ENCODE measurements at places on chromosomes 6 and 20.

DNA sequence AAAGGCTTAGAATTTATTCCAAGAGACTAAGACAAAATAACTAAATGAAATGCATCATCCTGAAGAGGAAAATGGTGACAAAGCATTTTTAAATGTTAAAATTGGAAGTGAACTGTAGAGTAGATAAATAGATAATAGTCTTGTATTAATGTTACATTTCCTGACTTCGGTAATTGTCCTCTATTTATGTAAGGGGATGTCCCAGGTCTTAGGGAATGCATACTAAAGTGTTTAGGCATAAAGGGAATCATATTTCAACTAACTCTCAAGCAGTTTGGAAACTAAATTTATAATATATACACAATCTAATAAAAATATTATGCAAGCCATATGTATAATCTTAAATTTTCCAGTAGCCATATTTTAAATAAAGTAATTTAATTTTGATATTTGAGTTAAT is 159.3 kb downstream of the WDR27 start:
- no peak for DNase-seq

- no peak for DNase-seq
Measured at GRCh38 chr6:155630085-155630484, 174.4 kb upstream of the NOX3 start.

- DNase-seq: no peak
Measured at GRCh38 chr6:56314683-56315523, 67.5 kb upstream of the COL21A1 start.

- no peak for DNase-seq
Measured at GRCh38 chr6:89013438-89013837, 50.0 kb upstream of the RNGTT start.

- no peak for DNase-seq
Measured at GRCh38 chr6:100382031-100382430, 82.7 kb downstream of the SIM1 start.

GRCh38 chr6:26175033-26175427 is 87.8 kb downstream of the HFE start:
- DNase-seq: no peak

GRCh38 chr20:63635431-63636141 is 8.7 kb upstream of the GMEB2 start:
- DNase-seq: peak; percentile 81

DNA sequence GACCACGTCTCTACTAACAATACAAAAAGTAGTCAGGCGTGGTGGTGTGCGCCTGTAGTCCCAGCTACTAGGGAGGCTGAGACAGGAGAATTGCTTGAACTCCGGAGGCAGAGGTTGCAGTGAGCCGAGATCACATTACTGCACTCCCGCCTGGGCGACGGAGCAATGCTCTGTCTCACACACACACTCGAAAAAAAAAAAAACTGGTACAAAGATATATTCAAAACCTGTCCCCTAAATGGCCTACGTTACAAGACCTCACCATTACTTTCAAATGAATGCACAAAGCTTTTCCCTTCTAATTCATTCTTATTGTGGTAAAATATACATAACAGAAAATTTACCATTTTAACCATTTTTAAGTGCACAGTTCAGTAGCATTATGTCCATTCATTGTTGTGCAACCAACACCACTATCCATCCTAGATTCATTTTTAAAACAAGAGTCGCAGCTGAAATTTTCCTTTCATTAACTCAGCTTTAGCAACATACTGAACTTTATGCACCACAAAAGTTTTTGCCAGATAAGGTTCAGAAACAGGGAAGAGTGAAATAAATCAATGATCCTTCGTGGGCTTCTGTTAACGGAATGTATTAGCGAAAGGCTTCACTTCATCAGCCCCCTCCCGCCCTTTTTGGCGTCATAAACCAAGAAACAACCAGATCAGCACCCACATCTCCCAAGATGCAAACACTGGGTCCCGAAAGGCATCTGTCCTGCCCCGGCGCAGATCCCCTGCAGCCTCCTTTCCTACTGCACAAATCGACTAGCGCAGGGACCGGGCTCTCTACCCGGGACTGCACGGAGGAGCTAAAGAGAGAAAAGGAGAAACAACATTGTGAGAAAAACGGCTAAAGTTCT is 825 bp upstream of the FAM135A start:
- DNase-seq: no peak

DNA sequence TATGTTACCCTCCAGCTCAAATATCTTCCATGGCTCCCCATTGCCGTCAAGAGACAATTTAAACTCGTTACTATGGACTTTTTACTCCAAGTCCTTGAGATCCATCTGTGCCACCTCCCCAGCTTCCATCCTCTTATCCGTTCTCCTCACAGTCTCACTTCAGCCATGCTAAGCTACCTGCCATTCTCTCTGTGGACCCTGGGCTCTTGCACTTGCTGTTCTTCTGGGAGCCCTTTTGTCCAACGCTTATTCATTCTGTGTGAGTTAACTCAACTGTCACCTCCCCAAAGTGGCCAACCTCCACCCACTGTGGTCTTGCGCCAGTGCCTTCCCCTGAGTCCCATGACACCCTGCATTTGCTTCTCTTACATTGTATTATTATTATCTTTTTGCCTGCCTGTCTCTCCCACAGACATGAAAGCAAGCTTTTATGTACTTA is 132.4 kb downstream of the BCAS1 start:
- no peak for DNase-seq

DNA sequence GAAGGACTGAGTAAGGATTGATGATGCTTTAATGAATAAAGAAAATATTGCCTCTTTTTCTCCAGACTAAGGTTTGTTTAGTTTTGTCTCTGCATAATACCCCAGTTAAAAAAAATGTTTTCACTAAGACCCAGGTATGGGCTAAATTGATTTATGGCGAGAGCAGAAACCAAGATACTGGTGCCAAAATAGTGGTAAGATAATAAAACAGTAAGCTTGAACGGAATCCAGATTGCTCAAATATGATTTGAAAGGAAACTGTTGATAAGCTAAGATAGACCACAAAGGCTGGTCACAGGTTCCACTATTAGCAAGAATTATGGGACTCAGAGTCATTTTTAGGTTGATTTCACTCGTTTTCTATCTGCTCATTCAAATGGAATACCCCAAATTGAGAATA is 831.2 kb downstream of the EPHA7 start:
- DNase-seq: no peak

DNA sequence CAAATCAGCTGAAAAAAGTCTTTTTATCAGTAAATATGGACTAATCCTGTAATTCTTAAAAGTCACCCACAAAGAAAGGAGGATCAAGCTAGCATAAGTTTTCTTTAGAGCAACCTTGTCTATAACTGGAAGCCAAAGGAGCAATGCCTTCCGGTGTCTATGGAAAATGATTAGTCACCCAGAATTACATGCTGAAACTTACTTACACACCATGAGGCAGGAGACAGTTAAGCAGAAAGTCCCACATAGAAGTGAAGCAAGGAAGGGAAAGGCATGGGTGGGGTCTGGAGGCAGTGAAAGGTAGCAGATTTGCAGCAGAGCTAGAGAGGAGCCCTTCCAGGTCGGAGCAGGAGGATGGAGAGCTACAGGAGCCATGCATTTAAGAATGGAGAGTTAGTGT is 153.7 kb upstream of the RIPOR2 start:
- DNase-seq: no peak

GRCh38 chr6:37690964-37691735 is 6.5 kb downstream of the MDGA1 start:
- DNase-seq: no peak

- no peak for DNase-seq
Measured at GRCh38 chr20:62935204-62935967, 2.6 kb upstream of the GID8 start.

- no peak for DNase-seq
Measured at GRCh38 chr20:35436177-35436573, 1.9 kb downstream of the GDF5 start.

GRCh38 chr6:137706083-137706750 is 160.8 kb upstream of the TNFAIP3 start:
- DNase-seq: no peak

DNA sequence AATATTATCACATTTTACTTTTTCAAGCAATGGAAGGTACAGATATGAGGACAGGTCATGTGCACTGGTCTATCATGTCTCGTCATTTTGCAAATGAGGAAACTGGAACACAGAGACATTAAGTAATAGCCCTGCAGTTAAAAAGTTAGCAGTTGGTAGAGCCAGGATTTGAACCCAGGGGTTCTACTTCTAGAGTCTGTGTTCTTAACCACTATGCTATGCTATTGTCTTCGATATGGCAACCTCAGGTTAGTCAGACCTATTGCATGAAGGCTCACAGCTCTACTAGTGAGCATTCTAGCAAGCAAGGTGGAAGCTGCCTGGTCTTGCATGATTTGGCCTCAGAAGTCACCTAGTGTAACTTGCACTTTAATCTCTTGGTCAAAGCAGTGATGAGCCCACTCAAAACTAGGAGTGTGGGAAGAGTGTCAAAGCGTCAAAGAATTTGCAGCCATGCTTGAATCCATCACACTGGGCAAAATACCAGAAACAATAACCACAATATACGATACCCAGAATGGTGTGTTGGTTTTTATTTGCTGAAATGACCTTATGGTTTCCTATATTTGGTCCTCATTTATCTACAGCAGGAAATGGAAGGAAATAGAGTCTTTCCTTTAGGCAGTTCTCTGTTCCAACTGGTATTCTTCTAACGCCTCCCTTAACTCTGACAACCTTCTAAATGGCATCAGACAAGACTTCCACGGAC is 20.4 kb upstream of the BMP2 start:
- no peak for DNase-seq

GRCh38 chr20:3276680-3277015 is 37.7 kb upstream of the SLC4A11 start:
- no peak for DNase-seq

- no peak for DNase-seq
Measured at GRCh38 chr20:11624704-11625103, 293.0 kb upstream of the BTBD3 start.

DNA sequence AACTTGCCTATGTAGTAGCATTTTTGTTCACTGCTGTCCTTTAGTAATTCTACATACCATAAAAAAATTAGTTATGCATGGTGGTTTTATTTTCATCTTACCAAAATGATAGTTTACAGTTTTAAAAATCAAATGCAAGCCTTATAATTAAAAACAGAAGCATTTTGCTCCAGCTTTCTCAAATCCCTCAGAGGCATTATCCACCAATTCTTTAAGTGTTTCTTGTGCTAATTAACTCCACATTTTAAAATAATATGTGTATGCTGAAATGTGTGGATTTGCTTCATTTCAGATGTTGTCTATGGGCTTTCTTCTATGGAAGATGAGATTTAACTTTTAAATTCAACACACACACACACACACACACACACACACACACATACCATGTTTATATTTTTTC is 49.3 kb downstream of the PCSK2 start:
- DNase-seq: no peak

- no peak for DNase-seq
Measured at GRCh38 chr20:58618351-58619076, 32.6 kb upstream of the STX16 start.

DNA sequence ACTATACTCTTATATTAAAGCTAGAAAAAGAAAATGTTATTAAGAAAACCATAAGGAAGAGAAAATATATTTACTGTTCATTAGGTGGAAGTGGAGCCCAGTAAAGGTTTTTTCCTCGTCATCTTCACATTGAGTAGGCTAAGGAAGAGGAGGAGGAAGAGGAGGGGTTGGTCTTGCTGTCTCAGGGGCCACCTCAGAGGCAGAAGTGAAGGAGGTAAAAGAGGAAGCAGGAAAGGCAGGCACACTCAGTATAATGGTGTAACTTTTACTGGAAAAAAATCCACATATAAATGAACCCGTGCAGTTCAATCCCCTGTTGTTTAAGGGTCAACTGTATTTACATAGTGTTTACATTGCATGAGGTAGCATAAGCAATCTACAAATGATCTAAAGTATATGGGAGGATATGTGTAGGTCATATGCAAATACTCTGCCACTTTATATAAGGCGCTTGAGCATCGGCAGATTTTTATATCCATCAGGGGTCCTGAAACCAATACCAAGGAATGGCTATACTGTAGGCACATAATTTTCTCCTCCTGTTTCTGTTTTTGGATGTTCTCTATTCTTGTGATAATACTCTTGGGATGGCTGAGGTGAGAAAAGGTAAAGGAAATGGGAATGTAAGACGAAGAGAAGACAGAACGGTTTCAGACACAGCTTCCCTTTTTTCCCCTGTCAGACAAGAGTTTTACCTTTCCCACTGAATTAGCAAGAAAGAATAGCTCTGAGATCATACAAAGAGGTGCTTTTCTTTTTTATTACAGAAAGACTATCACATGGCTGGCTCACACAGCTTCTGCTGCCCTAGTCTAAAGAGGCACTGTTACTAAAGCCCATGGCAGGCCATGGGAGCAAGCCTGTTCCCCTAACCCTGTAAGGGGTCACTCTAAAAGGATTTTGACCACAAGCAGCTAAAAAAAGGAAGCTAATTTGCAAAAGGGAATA is 59.9 kb downstream of the NUDT3 start:
- no peak for DNase-seq

DNA sequence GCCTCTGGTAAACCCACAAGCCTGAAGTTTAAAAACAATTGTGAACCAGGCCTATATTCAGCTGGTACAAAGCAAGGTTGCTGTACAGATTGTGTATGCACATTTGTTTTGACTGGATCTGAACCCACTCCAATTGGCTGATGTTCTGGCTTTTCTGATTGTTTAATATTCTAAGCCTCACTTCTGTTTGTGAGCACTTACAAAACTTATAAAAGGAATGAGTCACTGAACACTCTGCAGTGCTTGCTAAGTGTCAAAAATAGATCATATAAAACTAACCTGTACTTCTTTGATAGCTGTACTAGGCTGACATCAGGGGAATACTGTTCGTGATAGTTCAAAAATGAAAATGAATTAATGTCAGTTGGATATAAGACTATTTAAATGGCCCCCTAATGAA is 12.1 kb downstream of the COL21A1 start:
- DNase-seq: no peak

GRCh38 chr6:130995783-130996447 is 67.1 kb downstream of the EPB41L2 start:
- DNase-seq: no peak

DNA sequence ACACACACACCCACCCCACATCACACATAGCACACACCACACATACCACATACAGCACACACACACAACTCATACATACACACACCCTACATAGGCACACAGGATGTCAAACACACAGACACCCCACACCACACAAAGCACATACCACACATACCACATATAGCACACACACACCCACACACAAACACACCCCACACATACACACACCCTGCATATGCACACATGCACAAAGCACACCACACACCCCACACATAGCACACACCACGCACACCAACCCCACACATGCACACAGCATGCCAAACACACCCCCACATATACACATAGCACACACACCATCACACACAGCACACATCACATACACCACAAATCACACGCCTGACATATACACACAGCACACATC is 79.1 kb downstream of the RAMACL start:
- DNase-seq: no peak

- DNase-seq: no peak
Measured at GRCh38 chr20:1818895-1819294, 76.3 kb upstream of the SIRPA start.

DNA sequence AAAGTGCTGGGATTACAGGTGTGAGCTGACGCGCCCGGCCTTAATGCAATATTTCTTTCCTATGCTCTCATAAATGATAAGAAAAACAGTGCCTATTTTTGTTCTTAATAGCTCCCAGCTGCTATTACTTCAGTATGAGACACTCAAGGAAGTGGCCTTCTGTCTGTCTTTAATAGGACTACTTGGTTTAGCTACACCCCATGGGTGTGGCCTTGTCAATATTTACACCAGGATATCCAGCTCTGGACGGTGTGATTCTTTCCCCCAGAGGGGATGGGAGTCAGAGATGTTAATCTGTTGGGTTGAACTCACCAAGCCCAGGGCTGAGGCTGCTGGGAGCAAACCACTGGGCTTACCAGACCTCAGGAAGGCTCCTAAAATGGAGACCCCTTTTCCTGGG is 134.2 kb downstream of the CEP57L1 start:
- DNase-seq: no peak

All from activated gamma-delta T cell treated with Interleukin-2 at 50 U/mL for 16 hours (primary cell).